G401 (cell line): ENCODE measurements at places on chromosomes 1 and 21.

- no peak for DNase-seq
Observed at GRCh38 chr21:29371464-29371863, 72.7 kb downstream of the BACH1 start.

GRCh38 chr1:24276791-24277190 lies 42.4 kb upstream of the GRHL3 start:
- no peak for DNase-seq

GRCh38 chr1:109986054-109986444 lies 1.5 kb downstream of the AHCYL1 start:
- no peak for DNase-seq

- no peak for DNase-seq
Observed at GRCh38 chr1:3907031-3907534, 7.0 kb upstream of the C1orf174 start.

GRCh38 chr1:27634177-27634984 lies 604 bp downstream of the FGR start:
- DNase-seq = no peak

GRCh38 chr1:54645806-54646676 lies 4.5 kb downstream of the MROH7 start:
- no peak for DNase-seq

GRCh38 chr1:62746086-62746808 lies 37.7 kb upstream of the ATG4C start:
- peak; percentile 64 for DNase-seq

DNA sequence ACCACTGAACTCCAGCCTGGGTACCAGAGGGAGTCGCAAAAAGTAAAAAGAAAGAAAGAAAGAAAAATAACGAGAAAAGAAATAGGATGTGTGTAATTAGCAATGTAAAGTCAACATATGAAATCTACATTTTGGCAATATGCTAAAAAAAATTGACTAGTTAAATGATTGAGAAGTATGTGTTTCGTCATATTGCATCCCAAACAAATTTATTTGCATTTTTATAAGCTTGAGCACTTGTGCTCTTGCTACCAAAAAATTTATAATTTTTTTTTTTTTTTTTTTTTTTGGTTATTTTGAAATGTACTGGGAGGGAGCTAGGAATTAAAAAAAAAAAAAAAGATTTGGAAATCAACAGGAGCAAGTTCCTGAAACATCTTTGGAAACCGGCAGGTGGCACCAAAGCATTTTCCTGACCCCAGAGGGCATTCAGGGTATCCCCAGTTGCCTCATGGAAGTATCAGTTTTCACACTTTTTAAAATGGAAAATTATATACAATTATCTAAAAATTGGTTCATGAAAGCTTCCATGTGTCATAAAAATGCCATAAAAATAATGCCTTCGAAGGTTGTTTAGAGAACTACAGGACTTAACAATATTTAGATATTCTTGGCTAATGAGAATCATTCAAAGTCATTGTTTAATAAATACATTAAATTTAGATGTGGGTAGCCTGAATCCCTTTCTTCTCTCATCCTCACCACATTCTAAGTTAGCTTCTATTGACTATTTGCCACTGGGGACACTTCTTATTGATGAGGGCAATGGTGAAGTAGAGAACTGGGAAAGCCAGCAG lies 4.8 kb upstream of the HEATR1 start:
- peak; percentile 41 for DNase-seq

DNA sequence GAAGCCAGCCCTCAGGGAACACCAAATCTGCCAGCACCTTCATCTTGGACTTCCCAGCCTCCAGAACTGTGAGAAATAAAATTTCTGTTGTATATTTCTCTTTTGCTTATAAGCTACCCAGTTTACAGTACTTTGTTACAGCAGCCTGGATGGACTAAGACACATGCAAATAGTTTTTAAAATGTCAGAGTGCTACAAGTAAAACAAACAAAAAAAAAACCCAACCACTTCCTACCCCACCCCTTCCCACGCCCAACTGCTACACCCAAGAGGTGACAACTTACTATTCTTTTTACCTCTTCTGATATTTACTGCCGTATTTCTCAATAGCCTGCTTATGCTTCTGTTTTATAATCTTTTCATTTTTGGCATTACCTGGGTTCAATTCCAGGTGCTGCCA lies 8.6 kb upstream of the SPSB1 start:
- no peak for DNase-seq

DNA sequence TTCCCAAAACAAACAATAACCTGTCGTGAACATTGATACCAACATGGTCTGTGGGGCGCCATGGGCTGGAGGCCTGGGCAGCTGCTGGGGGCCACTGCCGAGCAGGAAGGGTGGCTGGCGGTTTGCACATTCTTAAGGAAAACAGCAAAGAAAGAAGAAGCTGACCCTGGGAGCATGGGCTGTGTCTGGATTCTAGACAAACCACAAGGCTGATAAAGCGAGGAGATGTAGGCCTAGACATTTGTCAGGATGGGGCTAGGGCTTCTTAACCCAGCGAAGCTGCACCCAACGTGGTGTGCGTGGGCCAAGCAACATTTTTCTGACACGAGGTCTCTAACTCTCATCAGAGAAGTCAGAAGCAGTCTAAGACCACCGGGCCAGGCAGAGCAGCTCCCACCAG lies 322.1 kb upstream of the VAMP3 start:
- no peak for DNase-seq

- DNase-seq = no peak
Observed at GRCh38 chr1:15331734-15332133, 78.0 kb upstream of the EFHD2 start.

- no peak for DNase-seq
Observed at GRCh38 chr1:208187499-208188041, 56.6 kb downstream of the PLXNA2 start.

- no peak for DNase-seq
Observed at GRCh38 chr1:3889936-3890335, 10.1 kb downstream of the C1orf174 start.

GRCh38 chr1:24705260-24706073 lies 39.8 kb upstream of the CLIC4 start:
- DNase-seq = peak; percentile 44
